ENCODE measurements at places on chromosomes 16 and 17.

- DNase-seq, result no peak
Observed at GRCh38 chr16:1610899-1611632, 806 bp downstream of the IFT140 start.

GRCh38 chr17:68953340-68953997, 1.7 kb downstream of the ABCA8 start:
- no peak for DNase-seq

DNA sequence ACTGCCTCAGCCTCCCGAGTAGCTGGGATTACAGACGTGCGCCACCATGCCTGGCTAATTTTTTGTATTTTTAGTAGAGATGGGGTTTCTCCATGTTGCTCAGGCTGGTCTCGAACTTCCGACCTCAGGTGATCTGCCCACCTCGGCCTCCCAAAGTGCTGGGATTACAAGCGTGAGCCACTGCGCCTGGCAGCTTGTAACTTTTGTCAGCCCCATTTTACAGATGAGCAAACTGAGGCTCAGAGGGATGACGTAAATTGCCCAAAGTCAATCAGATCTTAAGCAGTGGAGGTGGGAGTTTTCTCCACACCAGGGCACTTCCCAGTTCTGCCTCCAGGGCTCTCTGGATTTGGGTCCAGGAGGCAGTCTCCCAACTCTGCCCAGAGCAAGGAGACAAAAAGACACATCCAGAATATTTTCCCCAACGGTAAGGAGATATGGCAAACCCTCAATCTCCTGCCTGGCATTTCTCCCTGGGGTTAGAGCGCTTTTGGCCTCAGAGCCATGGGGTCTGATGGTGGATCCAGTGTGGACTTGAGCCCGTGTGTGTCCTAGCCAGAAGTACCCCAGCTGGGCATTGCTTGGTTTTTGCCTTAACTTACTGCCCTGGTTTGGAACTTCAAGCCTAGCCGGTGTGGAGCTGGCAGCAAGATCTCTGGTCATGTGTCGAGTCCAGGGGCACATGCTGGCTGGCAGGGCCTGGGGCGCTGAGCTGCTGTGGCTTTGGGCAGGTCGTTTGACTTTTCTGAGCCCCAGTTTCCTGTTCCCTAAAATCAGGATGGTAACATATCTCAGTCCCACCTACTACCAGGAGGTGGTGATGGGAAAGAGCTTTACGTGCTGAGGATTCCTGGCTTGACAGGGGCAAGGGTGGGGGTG, 3.4 kb downstream of the ADAM11 start:
- DNase-seq, result no peak

GRCh38 chr17:73976676-73977521, 226.6 kb upstream of the RPL38 start:
- DNase-seq, result no peak

GRCh38 chr16:20911361-20911760, 10.8 kb downstream of the LYRM1 start:
- no peak for DNase-seq

- no peak for DNase-seq
Observed at GRCh38 chr16:24062270-24062817, 193.8 kb upstream of the CACNG3 start.

- no peak for DNase-seq
Observed at GRCh38 chr16:83807327-83807709, 460 bp upstream of the HSBP1 start.

DNA sequence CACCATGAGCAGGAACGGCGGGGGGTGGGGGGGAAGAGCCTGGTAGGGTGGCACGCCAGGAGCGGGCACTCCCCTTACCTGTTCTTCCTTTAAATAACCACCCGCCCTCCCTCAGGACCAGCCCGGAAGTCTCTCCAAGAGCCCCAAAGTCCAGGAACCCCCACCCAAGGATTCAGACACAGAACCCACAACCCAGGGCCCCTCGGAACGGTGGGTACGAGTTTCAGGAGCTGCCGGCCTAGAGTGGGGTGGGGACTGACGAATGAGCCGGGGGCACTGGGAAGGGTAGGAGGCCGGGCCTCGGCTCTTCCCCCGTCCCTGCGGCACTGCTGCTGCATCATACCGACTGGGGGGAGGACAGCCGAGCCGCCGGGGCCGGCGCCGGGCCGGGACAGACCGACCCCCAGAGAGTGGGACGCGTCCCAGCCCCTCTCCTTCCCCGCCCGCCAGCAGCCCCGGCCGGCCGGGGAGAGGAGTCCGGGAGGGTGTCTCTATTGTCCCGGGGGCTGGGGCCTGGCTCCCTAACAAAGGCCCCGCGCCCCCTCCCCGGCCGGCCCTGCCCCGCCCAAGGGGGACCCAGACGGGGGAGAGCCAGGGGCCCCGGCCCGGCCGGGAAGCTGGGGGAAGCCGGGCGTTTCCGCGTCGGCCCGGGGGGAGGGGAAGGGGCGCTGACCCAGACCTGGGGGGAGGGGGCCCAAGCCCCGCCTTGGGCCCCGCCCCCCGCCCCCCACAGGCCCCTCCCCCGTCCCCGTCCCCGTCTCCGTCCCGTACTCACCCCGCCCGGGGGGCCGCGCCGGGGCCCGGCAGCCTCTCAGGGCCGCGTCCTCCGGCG, 747 bp downstream of the ATXN7L3 start:
- no peak for DNase-seq

DNA sequence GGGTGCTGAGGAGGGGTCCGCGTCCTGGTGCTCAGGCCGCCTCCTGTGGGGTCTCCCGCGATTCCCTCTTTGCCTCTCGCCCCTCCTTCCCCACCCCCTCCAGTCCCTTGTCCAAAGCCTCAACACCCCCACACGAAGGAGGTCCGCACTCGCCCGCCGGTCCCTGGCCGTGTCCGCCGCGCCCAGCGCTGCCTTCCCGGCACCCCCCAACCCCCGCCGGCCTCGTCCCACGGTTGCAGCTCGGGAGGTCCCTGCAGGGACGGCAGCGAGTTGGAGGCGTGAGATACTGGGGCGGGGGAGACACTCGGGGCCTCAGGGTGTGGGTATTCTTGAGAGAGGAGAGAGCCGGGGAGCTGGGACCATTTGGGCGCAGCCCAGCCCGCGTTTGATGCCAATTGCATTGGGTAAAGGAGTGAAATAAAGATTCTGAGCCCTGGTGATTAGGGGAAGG, 468 bp downstream of the FLYWCH2 start:
- no peak for DNase-seq

DNA sequence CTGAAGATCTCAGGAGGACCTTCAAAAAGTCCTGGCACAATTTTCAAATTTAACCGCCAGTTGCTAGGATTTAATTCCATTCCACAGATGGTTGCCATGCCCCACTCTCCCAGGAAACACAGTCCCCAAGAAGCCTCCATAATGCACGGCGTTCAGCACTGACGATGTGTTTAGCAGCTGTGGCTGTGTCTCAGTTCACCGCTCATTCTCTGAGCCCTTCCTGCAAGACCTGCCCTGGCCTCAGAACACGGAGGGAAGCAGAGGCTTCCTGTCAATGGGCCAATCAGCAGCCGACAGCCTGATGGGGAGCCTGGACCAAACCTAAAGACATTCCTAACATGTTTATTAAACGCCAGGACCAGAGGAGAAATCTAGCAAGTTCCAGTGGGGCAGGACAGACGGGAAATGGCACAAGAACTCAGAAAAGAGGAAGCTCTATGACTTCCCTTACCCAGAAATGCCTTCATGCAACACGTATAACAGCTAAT, 4.9 kb downstream of the MYLK3 start:
- DNase-seq, result no peak

DNA sequence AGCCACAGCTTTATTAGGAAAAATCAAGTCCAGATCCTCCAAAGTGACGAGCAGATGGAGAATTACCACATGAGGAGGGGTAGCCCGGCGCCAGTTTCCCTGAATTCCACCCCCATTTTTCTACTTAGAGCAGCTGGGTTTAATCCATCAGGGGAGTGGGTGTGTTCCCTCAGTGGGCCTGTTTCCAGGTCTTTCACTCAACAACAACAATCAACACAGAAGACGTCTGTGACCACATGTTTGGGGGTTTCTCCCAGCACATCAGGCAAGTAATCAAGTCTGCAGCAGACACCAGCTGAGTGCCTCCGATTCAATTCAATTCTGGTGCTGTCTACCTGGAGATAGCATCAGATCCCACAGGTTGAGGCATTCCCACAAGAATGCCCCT, 6.8 kb downstream of the SLC6A2 start:
- DNase-seq, result no peak

DNA sequence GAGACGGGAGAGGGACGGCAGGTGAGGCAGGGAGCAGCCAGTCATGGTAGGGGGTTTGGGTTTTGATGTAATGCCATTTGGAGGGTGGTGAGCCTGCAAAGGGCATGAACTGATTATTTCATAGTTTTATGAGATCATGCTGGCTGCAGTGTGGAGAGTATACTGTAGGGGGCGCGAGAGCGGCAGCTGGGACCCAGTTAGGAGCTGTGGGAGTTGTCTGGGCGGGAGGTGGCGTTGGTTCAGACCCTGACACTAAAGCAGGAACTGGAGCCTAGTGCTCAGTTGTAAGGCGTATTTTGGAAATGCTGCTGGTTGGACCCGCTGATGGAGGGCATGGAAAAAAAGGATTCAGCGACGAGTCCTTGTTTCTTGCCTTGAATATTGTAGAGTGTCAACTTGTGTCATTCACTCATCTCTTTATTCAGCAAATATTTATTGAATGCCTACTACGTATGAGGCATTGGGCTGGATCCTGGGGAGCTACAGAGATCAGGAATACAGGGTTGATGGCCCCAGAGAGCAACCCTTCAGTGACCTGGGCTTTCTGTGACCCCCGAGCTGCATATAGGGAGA, 23.7 kb upstream of the KDM8 start:
- DNase-seq, result no peak

GRCh38 chr17:75504347-75505151, 10.8 kb downstream of the CASKIN2 start:
- no peak for DNase-seq

GRCh38 chr17:61247439-61247838, 152.2 kb upstream of the TBX2 start:
- DNase-seq, result no peak

DNA sequence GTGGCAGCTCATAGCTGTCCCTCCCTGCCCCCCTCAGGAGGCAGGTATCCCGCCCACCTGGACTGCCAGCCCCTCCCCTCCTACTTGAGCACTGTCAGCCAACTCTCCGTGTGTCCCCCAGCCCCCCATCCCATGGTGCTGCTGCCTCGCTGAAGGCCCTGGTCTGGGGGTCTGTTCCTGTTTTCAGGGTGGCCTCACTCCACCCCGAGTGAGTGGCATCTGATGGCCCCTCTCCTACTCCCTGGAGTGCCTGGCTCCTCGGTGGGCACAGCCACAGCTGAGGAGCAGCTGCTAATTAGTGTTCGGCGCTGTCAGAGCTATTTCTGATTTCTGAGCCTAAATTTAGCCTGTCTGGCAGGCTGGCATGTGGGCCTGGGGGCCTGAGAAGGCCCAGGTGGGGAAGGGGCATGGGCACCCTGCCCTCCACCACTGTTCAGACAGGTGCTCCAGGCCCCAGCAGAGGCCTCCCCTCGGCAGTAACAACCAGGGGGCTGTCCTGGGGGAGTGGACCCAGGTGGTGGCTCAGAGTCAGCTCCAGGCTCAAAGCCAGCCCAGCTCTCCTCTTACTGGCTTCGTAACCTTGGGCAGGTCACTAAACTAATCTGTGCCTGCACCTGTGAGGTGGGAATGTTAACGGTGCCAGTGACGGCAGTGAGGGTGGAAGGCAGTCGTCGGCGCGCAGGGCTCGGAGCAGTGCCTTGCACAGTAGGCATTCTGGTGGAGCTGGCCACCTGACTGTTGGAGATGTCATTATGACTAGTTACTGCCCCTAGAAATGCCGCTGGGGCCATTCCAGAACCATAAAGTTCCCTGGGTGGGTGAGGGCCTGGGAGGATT, 6.5 kb downstream of the FMNL1 start:
- DNase-seq, result no peak

GRCh38 chr17:75842963-75843576, 1.1 kb downstream of the UNC13D start:
- no peak for DNase-seq

DNA sequence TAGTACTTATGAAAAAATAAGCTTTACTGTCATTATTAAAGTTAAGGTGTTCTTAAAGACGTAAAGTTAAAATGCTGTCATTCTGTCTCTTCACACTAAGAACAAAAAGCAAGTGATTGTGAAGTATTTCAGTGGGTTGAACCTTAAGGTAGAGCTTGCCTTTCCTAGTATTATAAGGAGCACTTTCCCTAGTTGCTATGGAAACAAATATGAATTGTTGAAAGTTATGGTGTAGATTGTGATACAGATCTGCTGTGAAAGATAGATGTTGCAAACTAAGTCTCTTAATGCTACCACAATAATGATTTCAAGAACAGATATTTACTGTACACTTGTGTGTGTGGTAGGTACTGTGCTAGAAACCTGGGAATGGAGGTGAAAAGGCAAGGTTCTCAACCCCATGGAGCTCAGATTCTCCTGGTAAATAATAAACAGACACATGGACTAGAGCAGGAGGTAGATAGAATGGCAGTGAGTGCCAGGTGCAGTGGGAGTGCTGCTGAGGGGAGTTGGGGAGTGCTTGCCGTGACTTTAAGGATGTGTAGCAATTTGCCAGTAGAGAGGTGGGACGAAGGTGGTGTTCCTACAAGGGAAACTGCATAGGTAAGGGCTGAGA, 34.7 kb downstream of the MRTFB start:
- DNase-seq, result no peak

DNA sequence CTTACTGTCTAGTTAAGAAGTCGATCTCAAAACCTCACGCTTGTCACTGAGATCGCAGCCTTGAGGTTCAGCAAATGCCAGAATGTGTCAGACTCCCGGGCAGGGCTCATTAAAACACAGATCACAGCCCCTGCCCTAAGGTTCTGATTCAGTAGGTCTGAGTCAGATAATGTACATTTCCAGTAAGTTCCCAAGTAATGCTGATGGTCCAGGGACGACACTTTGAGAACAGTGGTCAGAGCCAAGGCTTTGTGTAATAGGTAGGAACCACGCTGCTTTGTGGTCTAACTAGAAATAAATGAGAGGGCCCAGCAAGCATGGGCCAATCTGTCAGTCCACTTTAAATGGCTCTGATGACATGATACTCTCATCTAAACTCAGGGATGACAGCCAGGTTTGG, 228.6 kb downstream of the ZFHX3 start:
- no peak for DNase-seq
